Activated CD4-positive, alpha-beta T cell treated with anti-CD3 and anti-CD28 coated beads, Interleukin-2, amount 50 U/mL, for 16 hours (primary cell): ENCODE measurements at places on chromosomes 2 and 18.

DNA sequence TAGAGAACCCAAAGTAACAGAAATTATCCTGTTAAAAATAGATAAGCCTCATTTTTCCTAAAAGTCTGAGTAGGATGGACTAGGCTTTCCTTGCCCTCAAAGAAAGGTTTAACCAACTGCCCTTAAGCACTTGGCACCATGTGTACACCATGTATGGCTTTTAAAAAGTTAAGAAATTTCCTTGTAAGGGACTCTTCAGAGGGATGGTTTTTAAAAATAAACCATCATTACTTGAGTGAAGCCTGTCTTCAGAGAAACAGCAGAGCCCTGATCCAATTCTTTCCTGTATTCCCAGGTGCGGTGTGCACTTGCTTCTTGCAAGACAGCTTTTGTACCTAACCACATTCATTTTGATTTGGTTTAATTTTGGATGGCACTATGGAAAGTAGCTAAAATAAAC is 1.1 kb upstream of the NEMP2 start:
- DNase-seq = no peak

DNA sequence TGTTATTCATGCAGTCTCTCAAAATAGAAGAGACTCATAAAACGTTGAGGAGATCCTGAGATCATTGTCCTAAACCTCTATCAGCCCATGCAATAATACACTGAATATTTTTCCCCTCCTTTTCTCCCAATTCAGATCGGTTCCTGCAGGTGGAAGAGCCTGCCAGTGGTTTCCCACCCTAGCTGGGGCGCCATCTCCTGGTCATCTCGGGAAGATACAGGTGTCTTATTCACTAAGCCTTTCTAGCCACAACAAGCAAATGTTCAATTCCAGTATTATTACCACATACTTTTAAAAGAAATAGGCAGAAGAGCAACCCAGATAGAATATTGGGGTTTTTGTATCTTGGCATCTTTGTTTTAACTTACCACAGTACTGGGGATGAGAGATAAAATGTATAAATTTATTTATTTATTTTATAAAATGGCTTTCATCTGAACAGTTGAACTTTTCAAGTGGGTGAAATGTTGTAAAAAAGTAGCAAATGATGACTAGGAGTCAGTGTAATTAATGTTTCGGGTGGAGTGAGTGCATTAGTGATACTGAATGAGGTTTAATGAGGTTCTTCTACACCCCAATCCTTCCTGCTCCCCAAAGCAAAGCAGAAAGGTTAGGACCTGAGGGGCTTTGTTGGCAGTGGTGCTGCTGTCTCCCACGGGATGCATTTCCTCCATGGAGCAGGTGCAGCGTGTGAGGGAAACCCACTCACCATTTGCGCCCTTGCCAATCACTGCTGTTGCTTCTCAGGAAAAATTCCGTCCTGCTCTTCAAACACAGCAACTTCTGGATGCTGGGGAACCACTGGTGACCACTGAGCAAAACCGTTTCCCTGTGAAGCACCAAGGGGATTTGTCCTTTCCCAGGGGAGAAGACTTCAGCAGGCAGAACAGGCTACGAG is 147.1 kb upstream of the FHL2 start:
- DNase-seq = peak; percentile 65

- DNase-seq = no peak
These were observed 57.9 kb downstream of the LIPG start for GRCh38 chr18:49619801-49620200.

GRCh38 chr2:239927424-239927981 is 97.6 kb downstream of the NDUFA10 start:
- DNase-seq = peak; percentile 83

- no peak for DNase-seq
These were observed 440.8 kb upstream of the KLHL29 start for GRCh38 chr2:22944143-22944542.
